GM23338 (cell line): ENCODE measurements at places on chromosomes 1 and 21.

GRCh38 chr1:100950781-100951180 is 54.9 kb downstream of the SLC30A7 start:
- peak; percentile 64 for DNase-seq

DNA sequence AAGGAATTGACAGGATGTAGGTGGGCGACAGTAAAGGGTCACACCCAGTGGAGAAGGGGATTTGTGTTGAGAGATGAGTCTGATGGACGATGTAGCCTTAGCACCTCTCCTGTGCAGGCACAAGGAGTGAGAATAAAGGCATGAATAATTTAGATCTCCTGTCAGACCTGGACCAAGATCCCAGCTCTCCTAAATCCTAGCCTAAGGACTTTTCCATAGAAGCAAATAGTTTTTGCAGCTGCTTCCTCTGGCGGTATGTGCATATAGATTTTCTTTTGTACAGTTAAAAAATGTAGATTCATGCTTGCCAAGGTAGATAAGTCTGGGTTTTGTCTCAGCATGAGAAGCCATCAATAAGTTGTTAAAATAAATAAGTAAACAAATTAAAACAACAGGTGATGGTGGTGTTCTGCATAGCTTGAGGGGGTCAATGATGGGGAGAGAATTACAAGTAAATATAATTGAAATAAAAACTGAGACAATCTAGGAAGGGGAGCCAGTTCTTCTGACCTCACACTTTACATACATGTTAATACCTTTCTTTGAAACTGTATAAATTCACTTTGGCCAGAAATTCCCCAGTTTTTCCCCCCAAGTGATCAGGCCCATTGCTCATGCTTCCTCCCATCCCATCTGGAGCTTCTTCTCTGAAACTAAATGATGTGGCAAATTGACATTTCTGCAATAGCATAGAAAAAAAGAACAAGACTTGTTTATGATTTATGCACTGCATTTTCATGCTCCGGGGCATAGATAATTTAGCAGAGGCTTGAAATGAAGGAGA is 12.4 kb upstream of the ZP4 start:
- no peak for DNase-seq

DNA sequence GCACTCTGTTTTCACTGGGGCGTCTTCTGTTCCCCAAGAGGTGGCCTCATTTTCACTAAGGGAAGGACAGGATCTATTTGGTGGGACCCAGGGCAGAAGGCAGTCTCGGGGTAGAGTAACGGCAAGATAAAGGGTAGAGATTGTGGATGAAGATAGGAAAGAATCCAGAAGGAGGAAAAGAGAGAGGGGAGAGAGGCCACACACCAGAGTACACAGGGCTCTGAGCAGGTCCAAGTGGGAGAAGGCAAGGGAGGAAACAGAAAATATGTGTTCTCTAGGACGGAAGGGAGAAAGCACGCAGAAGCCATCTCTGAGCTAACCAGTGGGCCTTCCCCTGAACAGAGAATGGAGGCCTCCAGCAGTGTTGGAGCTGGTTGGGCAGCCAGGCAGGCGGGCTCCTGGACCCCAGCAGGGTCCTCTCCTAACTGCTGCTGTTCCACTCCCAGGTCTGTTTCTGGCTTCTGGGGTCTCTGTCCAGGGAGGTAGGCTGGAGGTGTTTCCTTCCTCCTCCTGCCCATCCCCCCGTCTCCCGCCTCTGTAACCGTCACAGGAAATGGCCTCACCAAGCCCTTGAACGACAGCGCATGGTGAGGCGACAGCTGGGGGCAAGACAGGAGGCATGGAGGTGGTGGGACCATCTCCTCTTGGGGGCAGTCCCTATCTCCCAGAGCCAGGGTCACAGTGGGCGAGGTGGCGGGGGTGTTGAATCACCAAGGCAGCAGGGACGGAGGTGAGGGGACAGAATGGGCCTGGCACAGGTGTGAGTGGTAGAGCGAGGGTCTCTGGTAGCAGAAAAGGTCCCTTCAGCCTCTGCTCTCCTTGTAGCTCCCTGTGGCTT is 649 bp downstream of the PTPN7 start:
- DNase-seq = no peak

DNA sequence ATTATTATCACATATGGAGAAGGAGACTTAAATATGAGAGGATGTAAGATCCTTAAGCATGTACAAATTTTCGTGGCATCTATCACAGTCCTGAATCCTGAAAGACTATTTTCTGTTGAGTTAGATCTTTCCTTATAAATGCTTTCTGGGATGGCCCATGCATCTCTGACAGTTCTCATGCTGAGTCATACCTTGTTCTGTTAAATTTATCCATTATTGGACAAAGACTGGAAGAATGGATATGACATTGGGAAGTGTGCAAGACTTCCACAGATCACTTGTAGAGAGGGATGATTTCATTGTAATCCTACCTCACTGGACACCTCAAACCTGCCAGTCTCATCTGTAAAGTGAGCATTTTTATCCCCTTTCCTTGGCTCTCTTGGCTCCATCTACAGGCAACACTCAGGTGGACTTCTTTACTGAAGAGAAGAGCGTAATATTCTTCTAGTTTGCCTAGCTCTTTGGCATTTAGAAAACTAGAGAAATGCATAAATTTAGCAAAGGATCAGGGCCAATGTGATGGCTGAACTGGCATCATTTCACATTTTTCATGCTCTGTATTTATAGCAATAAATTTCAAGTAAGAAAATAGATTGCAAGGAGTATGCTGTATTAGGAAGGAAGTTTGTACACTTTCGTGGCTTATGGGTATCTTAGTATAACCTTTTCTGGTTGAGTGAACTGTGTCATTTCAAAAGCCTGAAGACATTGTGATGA is 128.2 kb downstream of the NFIA start:
- DNase-seq = no peak

DNA sequence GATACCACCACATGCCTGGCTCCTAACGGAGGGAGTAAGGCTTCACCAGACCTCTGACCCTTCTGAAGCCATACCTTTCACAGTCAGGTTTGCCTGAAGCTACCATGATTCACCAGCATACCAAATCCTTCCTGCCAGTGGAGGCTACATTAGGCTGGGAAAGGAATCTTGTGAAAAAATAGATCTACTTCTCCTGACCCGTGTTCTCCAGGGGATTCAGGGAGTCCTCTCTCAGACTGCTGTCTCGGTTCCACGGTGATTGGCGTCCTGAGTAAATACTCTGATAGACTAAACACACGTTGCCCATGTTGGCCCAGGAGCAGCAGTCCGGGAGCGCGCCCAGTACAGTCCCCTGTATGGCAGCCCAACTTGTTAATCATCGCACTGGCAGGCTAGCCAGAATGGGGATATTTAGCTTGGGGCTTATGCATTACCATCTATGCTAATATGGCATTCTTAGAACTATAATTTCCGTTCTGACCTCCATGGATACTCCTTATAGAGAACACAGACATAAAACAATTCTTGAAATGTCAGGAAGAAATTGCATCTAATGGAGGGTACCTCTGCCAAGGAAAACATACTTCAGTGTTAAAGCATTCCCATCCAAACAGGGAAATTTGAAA is 173.2 kb downstream of the ROR1 start:
- no peak for DNase-seq
